ENCODE measurements at places on chromosomes 3 and 15.

DNA sequence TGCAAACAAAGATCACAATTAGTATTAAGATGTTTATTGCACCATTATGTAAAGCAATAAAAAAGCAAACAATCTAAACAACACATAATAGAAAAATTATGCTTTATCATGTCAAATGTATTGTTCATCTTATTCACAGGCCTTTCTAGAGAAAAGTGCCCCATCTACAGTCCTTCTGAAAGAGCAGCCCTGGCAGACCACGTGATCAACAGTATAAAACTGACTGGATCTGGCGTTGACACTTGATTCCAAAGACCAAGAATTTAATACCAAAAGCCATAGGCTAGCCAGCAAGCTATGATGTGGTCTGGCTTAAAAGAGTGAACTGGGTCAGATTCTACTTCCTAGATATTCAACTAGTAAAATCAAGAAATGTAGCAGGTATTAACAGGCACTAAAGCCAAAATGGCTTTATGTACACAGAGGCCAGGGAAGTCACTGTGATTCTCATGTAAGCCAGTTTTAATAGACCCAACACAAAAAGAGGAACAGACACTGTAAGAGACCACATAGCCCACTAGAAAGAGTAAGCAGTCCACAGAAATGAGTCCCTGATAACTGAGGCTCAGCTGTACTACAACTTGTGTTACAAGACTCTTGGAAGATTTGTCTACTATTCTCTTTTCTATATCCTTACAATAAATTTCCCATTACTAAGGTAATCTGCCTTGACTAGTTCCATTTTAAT, 32.5 kb downstream of the DMXL2 start:
- no peak for DNase-seq

DNA sequence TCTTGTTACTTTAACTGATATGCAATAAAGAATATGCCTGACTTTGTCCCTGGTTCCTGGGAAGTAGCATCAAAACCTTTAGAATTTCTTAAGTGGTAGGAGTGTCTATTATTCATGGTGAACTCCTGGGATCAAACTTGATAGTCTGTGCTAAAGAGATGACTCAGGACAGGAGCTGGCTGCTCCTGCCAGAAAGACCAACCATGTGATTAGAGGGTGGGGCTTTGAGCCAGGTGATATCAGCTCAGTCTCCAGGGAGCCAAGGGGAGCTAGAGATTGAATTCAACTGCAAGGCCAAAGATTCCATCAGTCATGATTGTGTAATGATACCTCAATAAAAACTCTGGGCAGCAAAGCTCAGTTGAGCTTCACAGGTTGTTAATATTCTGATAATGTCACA, 20.6 kb upstream of the TMC3 start:
- DNase-seq: no peak

DNA sequence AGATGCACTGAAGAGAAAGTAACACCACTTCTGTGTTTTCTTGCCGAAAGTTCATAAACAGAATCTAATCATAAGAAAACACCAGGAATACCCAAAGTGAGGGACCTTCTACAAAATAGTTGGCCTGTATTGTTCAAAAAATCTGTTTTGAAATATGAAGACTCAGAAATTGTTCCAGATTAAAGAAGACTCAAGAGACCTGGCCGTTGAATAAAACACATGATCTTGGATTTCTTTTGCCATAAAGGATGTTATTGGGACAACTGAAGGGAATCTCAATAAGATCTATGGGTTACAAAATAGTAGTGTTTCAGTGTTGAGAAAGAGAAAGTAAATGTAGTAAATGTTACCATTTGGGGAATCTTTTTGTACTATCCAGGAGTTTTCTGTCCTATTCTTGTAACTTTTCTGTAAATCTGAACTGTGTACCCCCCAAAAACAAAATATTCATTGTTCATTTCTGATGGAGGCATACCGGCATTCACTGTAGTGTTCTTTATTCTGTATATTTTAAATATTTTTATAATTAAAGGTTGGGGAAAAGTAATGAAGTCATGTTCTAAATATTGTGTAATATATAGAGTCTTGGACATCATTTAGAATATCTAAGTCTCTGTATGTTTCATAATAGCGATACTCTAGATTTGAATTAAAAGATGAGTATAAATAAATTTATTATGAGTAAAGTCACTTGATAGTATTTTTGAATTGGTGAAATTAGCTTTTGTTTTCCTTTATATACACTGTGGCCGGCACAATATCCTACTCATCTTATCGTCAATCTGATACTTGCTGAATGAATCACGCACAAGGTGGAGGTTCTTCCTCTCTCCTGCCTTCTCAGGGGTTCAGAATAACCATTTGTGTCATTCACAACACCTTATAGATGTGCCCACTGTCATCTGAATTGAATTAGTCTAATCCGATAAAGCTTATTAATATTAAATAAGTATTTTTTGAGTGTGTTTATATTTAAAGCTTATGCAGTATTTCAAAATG, 66.7 kb downstream of the TRAK1 start:
- DNase-seq: no peak

GRCh38 chr15:78179286-78179840, 30.2 kb downstream of the IDH3A start:
- no peak for DNase-seq
